Activated CD8-positive, alpha-beta memory T cell treated with anti-CD3 and anti-CD28 coated beads, Interleukin-2, amount 10 ng/mL, durations not matched to agents 7 days and 5 days (primary cell): ENCODE measurements at places on chromosomes 16 and 17. TPM values are rescaled to one million over a fixed set of nuclear protein-coding genes. Genes with fewer than 3 reads are reported as not detected.

GRCh38 chr16:12781777-12782176, 21.9 kb downstream of the CPPED1 start:
- peak; percentile 64 for DNase-seq

DNA sequence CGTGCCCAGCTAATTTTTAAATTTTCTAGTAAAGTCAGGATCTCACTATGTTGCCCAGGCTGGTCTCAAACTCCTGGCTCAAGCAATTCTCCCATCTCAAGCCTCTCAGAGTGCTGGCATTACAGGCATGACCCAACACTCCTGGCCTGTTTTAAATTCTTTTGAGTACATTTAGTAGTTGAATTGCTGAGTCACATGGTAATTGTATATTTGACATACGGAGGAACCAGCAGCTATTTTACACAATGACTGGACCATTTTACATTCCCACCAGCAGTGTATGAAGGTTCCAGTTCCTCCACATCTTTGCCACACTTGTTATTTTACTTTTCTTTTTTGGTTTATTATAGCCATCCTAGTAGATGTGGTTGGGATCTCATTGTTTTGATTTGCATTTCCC, 43.6 kb downstream of the RHOT1 start:
- no peak for DNase-seq

DNA sequence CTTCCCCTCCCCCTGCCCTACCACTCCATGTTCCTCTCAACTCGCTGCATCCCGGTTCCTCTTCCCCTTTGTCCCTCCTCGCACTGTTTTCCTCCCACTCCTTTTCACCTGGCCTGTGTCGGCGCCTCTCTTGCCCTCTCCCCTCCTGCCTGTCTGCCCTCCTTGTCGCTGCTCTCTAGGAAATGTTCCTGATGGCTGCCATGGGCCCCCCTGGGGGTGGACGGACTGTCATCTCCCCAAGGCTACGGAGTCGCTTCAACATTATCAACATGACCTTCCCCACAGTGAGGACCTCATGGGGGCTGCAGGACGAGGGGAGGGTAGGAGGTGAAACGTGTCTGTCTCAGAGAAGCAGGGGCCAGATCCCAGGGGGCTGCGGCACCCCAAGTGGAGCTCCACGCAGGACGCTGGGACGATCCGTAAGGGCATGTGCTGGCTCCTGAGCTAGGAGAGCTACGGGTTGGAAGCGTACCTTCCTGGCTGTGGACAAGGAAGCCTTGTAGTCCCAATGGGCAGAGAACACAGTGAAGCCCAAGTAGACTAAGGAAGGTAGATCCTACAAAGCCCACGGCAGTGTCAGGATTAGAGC, 39.8 kb upstream of the KDM6B start:
- no peak for DNase-seq

GRCh38 chr17:63181856-63182255, 215.8 kb downstream of the TANC2 start:
- DNase-seq: no peak

- no peak for DNase-seq
Observed at GRCh38 chr17:14202388-14203166, 34.1 kb downstream of the CDRT15 start.

GRCh38 chr16:73031155-73031866, 16.6 kb downstream of the ZFHX3 start:
- no peak for DNase-seq

DNA sequence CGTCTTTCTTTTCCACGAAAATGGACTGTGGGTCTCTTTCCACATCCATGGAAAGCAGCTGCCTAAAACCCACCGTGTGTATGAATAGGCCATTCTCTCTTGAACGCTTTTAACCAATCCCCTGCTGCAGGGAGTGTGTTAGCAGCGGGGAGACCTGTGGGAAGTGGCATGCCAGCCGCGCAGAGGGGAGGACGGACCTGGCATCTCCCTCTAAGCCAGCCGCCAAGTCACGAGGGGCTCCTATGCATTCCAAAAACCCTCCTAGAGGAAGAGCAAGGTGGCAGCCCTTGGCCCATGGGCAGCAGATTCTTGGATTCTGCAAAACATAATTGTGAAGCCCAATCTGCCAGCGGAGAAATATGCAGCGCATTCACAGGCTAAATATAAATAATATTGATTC, 15.4 kb downstream of the RBFOX3 start:
- no peak for DNase-seq

The ADAD2 gene
- not detected for total RNA-seq

The SYT17 gene
- total RNA-seq: not detected

The KRT20 gene
- not detected for total RNA-seq
